Fibroblast of villous mesenchyme (primary cell): ENCODE measurements at places on chromosomes 12 and 14. TPM values are rescaled to one million over a fixed set of nuclear protein-coding genes. Genes with fewer than 3 reads are reported as not detected.

- no peak for DNase-seq
These were observed 34.1 kb downstream of the CYP46A1 start for GRCh38 chr14:99718031-99718810.

DNA sequence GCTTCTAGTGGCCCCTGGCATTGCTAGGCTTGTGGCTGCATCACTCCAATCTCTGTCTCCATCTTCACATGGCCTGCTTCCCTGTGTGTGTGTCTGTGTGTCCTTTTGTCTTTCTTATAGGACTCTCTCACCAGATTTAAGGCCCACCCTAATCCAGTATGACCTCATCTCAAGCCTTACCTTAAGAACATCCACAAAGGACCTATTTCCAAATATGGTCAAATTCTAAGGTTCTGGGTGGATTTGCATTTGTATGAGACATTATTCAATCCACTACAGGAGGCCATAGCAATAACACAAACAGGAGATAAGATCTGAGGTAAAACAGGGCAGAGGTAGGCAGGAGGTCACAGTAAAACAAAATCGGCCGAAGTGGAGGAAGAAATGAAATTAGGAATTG is 375.9 kb downstream of the BTG1 start:
- DNase-seq: no peak

DNA sequence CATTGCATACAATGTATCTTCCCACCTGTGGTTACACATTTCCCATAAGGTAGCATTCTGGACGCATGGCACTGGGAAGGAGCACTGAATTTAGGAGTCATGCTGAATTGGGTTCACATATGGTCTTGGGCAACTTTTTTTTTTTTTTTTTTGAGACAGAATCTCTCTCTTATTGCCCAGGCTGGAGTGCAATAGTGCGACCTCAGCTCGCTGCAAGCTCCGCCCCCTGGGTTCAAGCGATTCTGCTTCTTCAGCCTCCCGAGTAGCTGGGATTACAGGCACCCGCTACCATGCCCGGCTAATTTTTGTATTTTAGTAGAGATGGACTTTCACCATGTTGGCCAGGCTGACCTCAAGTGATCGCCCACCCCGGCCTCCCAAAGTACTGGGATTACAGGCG is 13.3 kb downstream of the DIP2B start:
- no peak for DNase-seq

ITGA7 gene
- total RNA-seq: 1.3 TPM in 2 replicates

DNA sequence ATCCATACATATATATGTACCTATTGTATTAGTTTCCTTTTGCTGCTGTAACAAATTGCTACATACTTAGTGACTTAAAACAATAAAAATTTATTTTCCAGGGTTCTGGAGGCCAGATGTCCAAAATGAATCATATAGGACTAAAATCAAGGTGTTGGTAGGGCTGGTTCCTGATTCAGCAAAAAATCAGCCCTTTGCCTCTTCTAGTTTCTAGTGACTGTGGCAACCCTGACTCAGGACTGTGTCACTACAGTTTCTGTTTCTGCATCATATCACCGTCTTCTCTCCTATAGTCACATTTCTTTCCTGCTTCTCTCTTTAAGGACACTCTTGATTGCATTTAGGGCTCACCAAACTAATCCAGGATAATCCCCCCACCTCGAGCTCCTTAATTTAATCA is 386.3 kb upstream of the TBX3 start:
- no peak for DNase-seq

- no peak for DNase-seq
These were observed 97.0 kb downstream of the SCARB1 start for GRCh38 chr12:124766727-124767065.

GRCh38 chr14:93765970-93766369 is 22.3 kb downstream of the PRIMA1 start:
- no peak for DNase-seq

NPFF gene
- total RNA-seq: not detected in 2 replicates

GRCh38 chr12:116818341-116818856 is 62.8 kb downstream of the HRK start:
- peak; percentile 7 for DNase-seq

DNA sequence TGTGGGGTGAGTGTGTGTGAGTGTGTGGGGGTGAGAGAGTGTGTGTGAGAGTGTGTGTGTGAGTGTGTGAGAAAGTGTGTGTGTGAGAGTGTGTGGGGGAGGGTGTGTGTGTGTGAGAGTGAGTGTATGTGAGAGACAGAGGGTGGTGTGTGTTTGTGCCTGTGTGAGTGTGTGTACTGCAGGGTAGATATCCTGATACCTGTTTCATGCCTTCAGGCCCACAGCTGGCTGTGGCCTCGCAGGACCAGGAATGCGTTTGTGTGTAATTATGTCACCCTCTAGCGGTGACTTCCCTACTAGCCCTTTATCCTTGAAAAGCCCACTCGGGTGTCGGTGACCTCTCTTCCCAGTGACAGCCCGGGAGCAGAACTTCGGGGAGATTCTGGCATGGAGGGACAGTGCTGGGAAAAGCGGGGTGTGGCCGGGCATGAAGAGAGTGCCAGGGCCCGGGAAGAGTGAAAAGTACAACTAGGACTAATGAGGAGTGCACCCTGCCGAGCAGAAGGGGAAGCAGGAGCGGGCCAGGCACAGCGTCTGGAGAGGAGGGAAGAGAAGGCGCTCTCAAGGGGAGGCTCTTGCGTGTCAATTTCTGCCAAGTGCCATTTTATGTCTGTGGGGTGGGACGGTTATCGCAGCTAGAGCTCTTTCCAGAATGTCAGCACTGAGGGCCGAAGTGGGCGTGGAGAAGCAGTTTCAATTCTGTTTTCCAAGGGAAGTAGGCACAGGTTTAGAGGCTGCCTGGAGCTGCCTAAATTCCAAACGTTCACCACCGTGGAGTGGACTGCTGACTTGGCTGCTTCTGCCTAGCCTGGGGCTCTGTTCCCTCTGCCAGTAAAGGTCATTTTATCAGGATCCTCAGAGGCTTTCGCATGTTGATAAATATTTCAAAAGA is 11.0 kb upstream of the FBXL14 start:
- DNase-seq: peak; percentile 87

DNA sequence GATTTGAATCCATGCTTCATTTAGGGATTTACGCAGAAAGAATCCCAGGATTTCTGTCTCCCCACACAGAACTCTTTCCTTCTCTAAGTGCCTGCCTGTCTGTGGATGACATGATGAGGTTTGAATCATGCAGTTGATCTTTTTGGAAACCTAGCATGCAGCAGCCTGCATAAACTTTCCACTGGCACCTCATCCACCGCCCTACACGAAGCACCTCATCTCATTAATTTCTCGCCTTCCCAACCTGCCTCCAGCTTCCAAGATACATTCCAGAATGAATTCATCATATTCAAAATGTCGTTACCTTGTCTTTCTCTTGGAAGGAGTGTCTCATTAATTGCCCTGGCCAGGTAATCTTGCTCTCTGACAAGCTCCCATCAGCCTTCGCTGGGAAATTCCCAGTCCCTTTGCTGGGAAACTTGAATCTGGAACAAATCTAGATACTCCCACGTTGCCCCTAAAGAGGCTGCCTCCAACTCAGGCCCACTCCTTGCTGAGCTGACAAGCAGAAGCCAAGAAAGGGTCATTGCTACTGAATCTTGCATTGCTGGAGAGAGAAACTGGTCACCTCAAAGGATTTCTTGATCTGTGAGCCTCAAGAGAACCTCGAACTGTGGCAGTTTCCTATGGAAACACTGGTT is 48.2 kb downstream of the SERPINA3 start:
- no peak for DNase-seq

- peak; percentile 50 for DNase-seq
These were observed 67.8 kb upstream of the CAPRIN2 start for GRCh38 chr12:30822385-30823155.

GRCh38 chr14:75427482-75428229 is at the start of gene JDP2:
Gene JDP2, plus strand, starts transcription at chr14:75428022. Its CDS starts 9,899 bp downstream, at chr14:75437921.
- peak; percentile 86 for DNase-seq

- DNase-seq: peak; percentile 16
These were observed 7.9 kb downstream of the METTL25 start for GRCh38 chr12:82366197-82366596.

DNA sequence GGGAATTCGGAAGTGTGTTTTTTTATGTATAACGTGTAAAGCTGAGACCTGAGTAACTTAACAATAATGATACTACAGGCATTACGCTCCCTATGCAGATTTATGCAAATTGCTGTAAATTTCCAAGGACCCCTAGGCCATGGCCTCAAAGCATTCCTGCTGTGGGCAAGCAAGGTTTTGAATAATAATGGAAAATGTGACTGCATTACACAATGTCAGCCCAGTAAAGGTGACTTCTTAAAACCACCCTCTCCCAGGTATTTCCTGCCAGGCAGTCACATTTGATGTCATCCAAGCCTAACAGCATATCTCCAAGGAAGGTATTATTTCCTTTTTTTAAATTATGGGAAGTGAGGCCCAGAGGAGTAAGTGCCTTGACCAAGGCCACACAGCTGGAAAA is 621.0 kb downstream of the BCL11B start:
- no peak for DNase-seq

- DNase-seq: no peak
These were observed 1026.9 kb downstream of the BCL11B start for GRCh38 chr14:98244966-98245569.

EFS gene
- 7.7 and 7.8 TPM in 2 replicates for total RNA-seq

ERBB3 gene
- total RNA-seq: 0.32 and 1.7 TPM in 2 replicates

DNA sequence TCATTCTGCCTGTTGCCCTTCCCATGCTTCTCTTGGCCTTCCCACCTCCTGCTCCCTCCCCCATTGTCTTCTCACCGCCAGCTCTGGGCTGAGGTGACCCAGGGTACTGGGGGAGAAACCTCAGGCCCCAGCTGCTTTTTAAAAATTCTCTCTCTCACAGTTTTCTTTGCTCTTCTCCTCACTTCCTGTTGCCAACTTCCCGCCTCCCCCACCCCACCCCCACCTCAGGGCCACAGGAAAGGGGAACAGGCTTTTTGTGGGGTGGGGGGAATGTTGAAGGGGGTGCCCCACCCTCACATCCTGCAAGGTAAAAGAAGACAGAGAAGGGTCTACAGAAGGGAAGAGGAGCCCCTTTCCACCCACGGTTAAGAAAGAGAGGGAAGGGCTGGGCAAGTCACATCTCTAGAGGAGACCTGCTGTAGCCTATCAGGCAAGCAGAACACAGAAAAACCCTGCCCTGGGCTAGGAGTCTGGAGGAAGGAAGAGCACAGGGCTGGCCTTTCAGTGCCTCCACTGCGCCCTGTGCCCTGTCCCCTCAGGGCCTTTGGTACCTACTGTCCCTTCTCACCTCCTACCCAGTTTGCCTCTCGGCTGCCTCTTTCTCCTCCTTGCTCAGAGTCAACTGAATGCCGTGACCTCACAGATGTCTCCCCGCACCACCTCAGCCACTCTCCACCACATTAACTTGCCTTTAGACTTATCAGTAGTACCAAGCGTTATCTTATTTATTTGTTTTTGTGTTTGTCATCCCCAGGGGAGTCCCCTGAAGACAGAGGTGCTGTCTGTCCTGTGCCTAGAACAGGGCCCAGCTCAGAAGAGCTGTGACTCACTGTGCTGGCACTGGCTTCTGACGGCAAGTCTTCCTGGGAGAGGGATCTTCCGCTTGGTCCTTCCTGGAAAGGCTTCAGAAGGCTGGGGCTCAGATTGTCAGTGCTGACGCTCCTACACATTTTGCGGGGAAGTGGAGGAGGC is 1.7 kb downstream of the ARHGAP9 start:
- DNase-seq: peak; percentile 55

DNA sequence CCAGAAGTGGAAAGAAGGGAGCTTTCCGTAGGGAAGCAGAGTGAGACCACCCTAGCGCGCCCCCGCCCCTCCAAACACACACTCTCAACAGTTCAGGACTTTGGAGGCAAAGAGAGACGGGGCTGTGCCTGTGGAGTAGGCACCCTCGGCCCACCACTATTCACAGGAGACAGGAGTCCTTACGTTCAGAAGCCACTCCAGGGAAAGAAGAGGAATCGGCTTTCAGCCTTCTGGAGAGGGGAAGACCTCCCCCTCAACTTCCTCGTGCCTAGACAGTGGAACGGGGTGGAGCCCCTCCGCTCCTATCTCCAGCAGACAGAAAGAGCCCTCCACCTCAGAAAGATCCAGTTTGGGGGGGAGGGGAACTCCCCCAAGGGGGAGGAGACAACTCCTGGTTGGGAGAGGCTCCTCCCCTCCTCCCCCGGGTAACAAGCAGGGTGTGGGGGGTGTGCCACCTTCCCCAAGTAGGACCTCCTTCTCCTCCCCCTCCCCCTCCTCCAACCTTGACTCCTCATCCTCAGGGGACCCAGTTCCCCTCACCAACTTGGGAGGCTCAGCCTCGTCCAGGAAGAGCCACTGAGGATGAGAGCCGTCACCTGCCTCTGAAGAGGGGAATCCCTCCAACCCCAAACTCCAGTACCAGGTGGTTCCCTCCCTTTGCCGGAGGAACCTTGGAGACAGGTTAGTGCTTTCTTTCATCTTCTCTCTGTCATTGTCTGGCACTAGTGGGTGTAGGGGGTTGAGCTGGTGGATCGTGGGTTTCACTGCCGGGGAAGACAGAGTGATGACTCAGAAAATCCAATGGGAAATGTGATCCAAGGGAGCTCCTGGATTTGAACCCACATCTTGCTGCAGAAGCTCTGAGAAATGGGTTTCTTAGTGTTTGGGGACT is 883 bp downstream of the FOXJ2 start:
- peak; percentile 68 for DNase-seq

GRCh38 chr12:20863056-20863455 is 52.6 kb downstream of the SLCO1B3 start:
- no peak for DNase-seq

BICDL1 gene
- total RNA-seq: 0.97 and 1.7 TPM in 2 replicates
